ENCODE measurements at places on chromosomes 16 and 17. TPM values are rescaled to one million over a fixed set of nuclear protein-coding genes. Genes with fewer than 3 reads are reported as not detected.

The IGSF6 gene
- total RNA-seq: not detected

The TLCD1 gene
- 20.9 TPM for total RNA-seq

The METRNL gene
- total RNA-seq: 51.5 TPM

The CAPNS2 gene
- not detected for total RNA-seq
